Activated naive CD8-positive, alpha-beta T cell treated with anti-CD3 and anti-CD28 coated beads for 36 hours (primary cell): ENCODE measurements at places on chromosomes 3 and 15. TPM values are rescaled to one million over a fixed set of nuclear protein-coding genes. Genes with fewer than 3 reads are reported as not detected.
A peak's percentile ranks its signal among the peaks of the same experiment; 100 is the strongest.

DNA sequence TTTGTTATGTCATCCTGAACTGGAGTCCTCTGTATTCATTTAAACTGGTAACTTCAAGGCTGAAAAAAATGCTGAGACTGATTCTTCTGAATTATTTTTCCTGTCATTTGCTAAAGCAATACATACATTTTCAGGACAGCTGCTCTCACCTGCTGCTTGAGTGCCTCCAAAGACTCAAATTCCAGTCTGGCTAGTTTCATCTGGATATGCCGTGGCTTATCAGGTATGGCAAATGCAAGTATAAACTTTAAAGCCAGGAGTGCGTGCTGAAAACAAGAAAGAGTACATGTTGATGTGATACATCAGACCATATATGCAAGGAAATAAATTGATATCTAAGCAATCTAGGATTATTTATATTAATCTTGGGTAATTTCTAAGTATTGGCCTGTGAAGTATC lies 146.1 kb downstream of the SNRK start:
- DNase-seq, result no peak

DNA sequence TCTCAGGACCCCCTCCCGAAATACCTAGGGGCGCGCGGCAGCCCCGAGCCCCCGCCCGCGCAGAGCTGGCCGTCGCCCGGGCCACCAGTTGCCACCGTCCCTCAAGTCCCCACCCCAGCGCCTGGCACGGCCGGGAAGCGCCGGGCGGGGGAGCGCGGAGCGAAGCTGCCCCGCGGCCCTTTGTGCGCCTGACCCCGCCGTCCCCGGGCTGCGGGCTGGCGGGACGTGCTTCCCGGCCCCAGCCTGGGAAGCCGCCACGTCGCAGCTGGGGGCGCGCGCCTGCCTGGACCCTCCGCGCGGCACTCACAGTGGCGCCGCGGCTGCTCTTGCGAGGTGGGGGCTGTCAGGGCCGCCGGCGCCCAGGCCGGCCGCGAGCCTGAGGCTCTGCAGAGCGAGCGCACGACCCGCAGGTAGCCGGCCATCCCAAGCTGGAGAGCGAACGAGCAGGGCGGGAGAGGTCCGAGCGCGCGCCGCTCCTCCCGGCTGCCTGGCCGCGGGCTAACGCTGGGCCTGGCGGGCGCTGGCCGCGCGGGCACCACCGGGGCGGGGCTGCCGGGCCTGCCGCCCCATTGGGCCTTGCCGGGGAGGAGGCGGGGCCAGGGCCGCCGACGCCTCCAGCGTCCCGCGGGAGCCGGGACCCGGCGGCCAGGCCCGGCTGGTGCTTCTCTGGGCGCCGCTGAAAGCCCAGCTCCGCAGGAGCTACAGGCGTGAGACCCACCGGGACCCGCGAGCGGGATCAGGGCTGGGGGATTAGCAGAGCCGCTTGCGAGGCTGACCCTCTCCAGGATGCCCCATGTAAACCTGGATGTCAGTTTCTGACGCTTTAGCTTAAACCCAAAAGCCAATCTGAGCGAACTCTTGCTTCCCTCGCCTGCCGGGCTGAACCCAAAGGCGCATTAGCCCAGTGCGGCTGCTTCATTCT lies at the start of gene IDH2:
TSS of gene IDH2 (minus strand) at position 500 of the 922 bp plus-strand sequence. CDS start at position 422, 78 bp downstream.
- peak; percentile 88 for DNase-seq

DNA sequence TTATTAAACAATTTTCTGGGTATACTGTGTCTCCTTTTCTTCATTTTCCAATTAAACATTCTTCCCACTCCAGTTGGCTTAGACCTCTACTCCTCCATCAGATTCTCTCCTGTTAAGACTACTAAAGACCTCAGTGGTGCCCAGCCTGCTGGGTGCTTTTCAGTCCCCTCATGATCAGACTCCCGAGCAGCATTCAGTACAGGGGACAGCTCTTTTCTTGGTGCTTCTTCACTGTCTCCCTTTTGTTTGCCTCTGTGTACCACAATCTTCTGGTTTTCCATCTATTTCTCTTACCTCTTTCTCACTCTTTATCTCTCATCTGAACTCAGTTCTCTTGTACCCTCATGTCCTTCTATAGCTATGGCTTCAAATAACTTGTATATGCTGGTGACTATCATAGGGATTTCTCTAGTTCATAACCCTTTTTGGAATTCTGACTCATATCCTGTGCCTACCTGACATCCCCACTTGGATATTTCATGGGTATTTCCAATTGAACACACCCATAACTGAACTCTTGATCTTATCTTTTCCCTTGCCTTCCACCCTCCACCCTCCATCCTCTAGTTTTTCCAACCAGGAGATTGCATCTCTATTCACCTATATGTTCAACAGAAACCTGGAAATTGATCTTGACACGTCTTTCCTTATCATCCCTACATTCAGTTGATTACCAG lies 55.6 kb upstream of the ABHD10 start:
- DNase-seq, result no peak

DNA sequence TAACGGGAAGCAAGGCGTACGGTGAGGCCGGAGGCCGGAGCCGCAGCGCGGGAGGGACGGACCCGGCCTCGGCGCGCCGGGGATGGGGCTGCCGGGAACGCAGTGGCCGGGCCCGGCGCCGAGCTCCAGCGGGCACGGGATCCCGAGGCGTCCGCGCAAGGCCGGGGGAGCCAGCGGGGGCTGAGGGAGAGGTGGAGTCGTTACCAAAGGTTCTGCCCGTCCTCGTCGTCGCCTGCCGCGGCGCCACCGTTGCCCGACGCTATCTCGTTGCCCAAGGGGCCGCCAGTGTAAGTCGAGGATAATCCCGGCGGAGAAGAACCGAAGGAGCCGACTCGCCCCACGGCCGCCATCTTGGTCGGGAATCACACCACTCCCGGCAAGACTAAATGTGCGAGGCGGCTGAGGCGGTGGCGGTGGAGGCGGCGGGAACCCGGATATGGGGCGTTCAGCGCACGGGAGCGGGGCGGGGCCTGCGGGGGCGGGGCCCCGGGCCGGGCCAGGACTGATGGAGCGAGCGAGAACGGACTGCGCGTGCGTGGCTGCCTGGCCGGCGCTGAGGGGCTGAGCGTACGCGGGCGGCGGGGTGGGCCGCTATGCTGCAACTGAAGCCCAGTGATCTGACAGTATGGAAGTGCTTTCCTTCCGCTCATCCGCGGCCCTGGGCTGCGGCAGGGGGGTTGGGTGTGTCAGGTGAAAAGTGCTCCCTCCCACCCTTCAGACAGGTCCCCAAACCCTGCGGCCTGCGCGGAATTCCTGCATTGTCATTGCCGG lies at the start of gene DYNC1LI1:
TSS of gene DYNC1LI1 (minus strand) at position 438 of the 771 bp plus-strand sequence. CDS start at position 350, 88 bp downstream.
- peak; percentile 97 for DNase-seq

DNA sequence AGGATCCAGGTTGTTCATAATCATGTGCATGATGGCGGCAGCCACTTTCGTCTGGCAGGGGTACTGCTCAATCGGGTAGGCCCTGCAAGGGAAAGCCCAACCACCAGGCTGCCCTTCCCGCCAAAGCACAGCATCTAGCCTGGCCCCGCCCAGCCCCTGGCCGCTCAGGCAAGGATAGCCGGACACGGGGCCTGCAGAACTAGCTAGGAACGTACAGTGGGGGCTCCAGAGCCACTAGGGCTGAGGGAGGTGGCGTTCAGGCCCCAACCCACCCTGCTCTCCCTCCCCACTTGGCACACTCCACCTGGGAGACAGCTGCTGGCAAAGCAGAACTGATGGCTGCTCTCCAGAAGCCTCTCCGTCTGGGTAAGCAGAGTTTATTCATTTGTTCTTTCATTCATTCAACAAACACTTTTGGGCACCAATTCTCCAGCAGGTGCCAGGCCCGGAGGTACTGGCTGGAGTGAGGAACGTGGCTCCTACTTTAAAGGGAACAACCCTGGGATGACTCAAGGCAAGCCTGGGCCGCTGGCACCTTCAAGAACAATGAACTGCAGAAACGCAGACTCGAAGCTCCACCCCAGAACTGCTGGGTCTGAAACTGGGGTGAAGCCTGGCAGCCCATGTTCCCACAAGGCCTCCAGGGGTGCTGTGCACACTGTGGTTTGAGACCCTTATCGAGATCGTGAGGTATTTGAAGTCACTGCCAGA lies 7.8 kb downstream of the UROC1 start:
- no peak for DNase-seq

DNA sequence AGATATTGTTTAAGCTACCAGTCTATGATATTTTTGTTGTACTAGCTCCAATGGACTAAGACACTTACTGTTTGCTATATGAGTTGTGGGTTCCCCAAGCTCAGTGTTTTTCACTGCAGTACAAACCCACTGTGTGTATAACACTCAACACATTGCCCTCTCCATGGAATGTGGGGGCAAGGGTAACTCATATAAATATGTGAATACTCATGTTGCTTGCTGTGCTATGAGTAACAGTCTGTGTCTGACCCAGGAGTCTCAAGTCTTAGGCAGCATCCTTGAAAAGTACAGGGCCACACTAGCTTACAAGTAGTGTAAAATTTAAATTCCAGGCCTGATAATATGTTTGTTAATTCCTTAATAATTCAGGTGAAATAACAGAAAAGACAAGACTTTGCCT lies 22.5 kb upstream of the CNTN3 start:
- DNase-seq, result no peak

GRCh38 chr15:59290295-59291212 lies 82.1 kb downstream of the MYO1E start:
- DNase-seq, result no peak

DNA sequence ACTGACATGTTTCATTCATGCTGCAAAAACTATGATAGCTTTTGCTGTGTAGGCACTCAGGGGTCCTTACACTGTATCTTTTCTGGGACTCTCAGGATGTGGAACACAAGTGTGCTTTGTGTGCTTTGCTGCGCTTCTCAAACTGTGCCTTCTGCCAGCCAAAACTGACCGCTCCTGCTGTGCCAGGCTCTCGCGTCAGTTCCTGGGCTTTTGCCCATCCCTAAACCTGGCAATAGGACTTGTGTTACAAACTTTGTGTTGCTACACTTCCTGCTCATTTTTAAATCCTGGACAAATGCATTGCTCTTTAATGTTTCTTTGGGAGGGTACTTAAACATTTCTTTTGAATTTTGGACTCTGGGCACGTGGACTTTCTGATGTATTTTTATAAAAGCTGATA lies 60.3 kb downstream of the DIPK2A start:
- DNase-seq, result no peak

DNA sequence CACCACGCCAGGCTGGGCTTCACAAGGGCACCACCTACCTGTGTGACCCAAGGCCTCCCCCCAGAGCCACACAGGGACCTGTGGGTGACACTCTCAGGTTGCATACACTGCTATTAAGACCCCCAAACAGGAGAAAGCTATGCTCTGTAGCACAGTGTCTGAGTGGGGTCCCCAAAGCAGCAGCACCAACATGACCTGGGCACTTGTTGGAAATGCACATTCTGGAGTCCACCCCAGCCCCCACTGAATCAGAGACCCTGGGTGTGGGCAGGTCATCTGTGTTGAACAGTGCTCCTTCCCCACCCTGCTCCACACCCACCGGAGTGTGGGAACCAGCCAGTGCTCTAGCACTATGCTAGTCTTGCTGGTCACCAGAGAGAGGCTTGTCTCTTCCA lies 76.1 kb downstream of the ADAMTS17 start:
- DNase-seq, result no peak

DNA sequence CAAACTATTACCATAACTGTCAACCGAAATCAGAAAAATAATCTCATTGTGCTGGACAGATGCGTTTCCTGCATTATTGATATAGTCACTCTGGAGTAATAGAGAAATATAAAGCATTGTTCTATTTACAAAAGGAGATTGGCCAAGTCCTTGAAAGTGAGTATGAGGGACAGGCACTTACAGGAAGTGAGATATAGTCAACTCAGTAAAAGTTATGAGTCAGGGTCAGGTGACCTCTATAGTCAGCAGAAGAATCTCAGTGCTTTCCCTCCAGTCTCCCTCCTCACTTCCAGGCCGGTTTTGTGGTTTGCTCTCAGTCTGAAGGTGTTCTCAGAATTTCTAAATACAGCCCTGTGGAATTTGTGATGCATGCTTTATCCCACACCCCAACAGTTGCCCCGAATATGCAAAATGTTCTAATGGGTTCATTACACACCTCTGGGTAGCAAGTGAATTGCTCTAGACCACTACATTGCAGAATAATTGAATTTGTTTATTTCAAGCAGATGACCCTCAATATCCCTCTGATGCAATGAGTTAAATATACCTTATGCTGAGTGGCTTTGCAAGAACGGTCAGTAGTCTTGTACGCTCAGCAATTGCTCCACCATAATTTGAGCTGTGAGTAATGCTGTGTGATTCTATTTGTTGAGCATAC lies 787.7 kb downstream of the MCTP2 start:
- no peak for DNase-seq

GRCh38 chr3:150519026-150519425 lies 27.3 kb downstream of the SERP1 start:
- no peak for DNase-seq

DNA sequence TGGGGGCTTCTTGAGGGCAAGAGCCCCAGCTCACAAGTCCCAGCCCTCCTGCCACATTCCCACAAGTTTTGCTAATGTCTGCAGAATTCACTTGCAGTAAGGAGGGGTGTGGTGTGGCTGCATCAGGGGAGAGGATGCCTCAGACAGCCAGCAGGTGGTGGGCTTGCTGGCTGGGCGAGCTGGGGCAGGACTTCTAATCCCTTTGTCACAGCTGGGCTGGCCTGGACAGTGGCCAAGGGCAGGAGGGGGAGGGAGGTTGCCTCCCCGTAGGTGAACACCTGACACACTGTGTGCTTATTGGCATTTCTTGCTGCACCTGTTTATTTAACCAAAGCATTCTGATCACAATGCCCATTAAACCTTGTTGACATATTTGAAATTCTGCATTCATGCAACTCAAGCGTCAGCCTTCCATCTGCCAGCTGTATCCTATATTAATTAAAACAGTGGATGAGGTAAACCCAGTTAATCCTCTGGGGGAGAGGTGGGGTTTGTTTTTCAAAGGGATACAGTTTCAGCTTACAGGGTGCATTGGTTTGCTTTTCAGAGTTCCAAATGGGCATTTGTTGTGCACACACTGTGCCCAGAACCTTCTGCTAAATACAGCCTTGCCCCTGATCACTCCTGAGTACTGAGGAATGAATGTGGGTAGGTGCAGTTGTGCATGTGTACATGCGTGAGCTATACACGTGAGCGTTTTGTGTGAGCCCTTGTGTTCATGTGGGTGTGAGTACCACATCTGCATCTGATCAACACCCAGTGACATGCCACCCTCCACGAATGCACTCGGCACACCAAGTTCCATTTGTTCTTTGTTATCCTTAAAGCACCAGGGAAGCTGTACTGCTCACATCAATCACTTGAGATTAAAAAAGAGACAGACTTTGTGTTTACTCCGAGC lies 268.7 kb downstream of the XXYLT1 start:
- peak; percentile 15 for DNase-seq

Gene TEX55
- not detected for total RNA-seq

Gene PDZRN3
- total RNA-seq, result not detected

Gene RBM6
- total RNA-seq, result 64.8 TPM

Gene FHIT
- 8.6 TPM for total RNA-seq

Gene CCDC33
- total RNA-seq, result 0.20 TPM

Gene CAMKV
- total RNA-seq, result 1.6 TPM
